Stimulated activated CD4-positive, alpha-beta T cell treated with anti-CD3 and anti-CD28 coated beads, Interleukin-2, amount 100 ng/mL, for 24 hours (primary cell): ENCODE measurements at places on chromosomes 2 and 18.
A peak's percentile ranks its signal among the peaks of the same experiment; 100 is the strongest.

DNA sequence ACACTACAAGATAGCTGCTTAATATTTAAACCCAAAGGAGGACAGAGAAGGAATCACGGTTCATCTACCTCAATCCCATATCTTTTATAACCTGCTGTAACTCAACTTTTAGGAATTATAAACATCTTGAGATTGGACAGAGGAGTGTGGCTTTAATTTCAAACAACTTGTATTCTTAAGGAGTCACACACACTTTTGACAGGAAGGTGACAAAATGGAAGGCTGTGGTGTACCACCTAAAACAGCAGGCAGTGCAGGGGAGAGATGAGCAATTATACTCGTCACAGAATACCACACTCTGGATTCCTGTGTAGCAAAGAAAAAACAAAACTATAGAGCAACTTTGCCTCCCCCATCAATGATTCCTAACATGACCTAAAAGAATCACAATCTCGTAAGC, 194.8 kb downstream of the ZEB2 start:
- peak; percentile 40 for DNase-seq

GRCh38 chr18:58405107-58405898, 223.6 kb downstream of the ALPK2 start:
- no peak for DNase-seq

DNA sequence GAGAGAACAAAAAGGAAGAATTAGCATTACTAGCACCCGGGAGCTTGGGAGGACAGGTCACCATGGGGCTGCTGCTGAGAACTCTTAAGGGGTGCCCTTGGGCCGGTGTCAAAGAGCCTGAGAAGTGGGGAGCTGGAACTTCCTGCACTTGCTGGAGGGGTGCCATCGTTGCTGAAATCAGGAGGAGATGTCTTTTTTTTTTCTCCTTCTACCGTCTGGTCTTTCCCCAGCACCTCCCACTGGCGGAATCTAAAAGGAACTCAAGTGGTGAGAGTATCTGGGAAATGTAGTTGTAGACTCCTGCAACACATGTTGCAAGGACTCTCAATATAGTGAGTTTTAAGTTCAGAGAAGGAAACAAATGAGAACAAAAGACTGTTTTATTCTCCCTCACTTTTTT, 6.1 kb upstream of the AMMECR1L start:
- DNase-seq: no peak

DNA sequence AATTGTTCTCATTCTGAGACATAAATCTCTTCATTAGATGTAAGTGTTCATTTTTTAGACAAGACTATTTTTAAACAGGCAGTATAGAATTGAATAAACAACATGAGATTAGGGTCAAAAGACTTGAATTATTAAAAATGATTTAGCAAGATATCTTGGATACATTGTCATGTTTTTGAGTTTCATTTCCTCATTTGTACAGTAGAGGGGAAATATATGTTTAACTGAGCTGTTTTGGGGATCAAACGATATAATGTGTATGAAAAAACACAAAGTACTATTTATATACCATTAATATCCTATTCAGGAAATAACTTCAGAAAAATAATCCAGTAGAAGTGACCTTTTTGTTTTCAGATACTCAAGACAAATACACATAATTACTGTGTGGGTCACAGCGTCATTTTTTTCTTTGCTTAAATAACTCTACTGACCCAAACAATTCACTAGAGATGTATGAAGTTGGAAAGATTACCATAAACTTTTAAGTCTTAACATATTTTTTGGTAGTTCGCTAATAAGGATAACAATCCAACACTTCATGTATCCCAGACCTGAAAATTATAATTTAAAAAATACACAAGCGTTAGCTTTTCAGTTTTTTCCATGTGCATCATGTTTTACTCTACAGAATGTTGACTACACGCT, 896 bp upstream of the ASXL3 start:
- no peak for DNase-seq

DNA sequence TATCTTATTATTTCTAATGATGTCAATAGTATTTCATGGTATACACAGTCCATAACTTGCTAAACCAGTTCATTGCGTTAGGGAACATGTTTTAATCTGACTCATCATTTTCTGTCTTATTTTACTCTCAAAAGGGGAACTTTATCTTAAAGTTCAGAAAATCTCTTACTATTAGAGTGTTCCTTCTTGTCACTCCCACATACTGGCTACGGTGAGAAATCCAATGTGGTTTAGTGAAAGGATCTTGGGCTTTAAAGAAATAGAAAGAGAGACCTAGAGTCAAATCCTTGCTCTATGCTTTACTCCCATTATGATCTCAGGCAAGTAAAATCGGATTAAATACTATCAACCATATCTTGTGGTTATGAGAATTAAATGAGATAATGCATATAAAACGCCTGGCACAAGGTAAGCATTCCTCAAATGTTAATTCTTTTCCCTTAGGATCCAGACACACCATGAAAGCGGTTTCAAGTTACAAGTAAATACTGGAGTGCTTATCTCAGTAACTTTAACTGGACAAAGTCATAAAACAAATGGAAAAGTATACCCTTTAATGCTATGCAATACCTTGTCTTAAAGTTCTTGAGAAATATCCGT, 576.0 kb downstream of the ARHGAP15 start:
- DNase-seq: no peak

DNA sequence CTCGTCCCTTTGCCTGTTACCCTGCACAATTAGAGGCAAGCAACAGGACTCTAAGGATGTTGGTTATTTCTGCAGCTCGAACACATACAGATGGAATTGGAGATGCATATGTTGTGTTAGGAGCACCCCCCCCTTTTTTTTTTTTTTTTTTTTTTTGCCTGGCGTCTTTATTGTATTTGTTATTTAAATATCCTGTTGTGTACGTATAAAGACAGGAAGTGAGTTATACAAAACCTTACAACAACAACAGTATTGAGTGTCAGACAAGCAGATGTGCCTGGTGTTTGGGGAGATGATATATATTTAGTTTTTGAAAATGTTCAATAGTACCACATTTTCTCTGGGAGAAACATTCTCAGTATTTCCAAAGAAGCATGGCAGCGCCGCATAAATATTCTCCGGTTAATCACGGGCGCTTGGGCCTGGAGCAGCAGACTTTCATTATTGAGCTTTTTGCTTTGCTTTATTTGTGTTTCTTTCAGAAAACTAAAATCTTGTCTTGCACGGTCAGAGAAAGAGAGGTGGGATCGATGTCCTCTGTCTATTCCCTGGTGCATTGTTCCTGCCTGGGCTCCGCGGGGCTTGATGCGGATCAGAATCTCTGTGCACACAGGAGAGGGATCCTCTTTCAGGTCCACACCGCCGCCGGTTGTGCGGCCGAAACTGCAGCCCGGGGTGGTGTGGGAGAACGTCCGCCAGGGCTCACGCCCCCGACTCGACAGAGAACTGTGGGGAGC, 23.2 kb upstream of the ZNF516 start:
- peak; percentile 7 for DNase-seq

DNA sequence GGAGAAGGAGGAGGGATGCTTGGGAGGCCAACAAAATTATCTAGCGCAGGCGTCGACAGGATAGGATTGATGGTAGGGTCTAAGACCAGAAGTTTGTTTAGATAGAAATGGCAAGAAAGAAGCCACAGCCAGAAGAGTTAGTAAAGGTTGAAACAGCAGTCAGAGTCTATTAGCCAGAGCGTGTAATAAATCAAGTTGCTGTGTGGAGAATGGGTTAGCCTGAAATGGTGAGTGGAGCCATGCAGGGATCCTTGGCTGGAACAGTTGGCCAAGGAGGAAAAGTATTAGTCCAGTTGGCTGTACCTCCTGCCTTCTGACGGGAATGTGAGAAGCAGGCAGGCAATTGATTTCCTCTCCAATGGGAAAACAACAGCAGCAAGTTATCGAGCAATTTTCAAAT, 190.7 kb upstream of the CCDC68 start:
- no peak for DNase-seq

DNA sequence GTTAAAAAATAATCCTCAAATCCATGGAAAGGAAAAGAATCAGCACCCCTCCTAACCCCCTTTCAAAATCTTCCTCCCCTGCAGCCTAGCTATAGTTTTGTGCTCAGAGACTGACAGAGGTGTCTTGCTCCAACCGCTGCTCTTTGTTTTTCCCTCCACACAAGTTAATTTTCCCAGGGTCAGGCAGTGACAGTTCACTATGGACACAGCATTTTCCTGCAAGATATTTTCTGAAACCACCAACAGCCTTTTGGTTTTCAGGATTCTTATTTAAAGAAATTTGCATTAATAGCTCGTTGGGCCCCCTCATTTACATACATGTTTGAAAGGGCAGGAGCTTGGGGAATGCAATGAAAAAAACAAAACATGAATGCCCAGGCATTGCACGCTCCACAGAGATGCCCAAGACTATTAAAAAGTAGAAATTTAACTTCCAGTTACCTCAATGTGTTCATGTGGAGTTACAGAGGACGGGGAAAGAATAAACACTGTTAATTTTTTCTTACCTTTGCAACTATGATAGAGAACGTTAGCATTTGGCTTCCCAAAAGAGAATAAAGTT, 71.4 kb upstream of the CXCR4 start:
- no peak for DNase-seq

- DNase-seq: no peak
Measured at GRCh38 chr2:120348737-120349439, 3.0 kb downstream of the INHBB start.

DNA sequence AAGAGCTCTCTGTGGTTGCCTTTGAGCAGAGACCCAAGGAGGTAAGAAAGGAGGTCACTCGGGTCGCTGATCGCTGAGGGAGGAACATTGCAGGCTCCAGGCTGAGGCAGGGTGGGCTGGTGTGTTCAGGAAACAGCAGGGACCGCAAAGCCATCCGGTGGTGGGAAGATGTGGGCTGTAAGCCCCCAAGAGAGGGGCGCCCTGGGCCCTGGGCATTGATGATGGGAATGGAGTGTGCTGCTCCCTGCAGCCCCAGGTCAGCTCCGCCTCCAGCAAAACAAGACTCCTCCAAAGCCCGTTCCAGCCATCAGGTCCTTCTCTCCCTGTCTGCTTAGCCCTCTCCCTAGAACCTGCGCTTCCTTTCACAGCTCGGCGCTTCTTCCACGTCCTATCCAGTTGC, 229.7 kb downstream of the KLHL29 start:
- no peak for DNase-seq

- DNase-seq: no peak
Measured at GRCh38 chr18:44343570-44343969, 337.1 kb upstream of the SETBP1 start.

DNA sequence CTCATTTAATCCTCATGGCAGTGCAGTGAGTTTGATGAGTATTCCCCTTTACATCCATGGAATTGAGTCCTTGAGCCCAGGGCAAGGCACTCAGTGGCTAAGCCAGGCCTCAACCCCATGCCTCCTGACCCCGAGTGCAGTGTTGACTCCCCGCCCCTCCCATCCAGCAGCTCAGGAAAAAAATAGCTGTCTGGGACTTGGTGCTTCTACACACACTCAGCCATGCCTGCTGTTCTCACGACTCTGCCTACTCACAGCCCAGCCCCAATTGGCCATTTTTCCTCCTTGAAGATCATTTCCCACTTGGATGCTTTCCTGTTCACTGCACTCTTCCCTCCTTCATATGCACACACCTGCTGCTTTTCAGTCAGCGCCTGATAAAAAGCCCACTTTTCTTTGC, 8.8 kb downstream of the FOSL2 start:
- no peak for DNase-seq

GRCh38 chr18:48536516-48536915, 2.3 kb upstream of the CTIF start:
- no peak for DNase-seq

DNA sequence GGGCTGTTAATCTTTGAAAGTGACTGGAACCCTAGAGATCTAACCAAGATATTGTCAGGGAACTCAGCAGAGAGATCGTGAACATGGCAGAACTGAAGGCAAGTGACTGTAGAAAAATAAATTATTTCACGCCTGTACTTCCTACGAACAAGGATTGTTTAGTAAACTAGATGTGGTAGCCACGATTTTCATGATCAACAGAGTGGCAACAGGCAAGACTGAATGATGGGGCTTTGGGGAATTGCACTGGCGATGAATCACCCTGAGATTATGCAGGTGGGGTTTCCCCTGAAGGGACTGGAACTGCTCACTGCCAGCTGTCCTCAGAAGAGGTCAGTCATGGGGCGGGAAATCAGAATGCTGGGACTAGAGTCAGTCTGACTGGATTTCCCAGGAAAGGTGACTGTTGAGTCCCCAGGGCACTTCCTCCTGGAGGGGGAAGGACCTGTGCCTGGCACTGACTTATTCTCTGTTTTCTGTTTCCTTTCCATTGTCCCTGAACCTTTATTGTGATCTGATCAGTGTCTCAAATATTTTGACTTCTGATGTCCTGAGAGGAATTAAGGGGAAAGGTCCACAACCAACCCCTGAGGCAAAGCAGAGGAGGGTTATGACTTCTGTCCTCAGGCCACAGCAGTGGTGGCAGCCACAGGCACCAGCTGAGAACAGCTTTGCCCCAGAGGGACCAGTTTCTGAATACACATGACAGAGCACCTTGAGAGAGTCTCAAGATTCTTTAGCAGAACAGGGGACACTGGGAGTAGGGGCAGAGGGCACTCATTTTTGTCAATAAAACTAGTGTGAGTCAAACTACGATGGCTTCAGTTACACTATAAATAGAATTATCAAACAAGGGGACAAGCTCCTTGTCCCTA, 70.0 kb downstream of the NAB1 start:
- DNase-seq: peak; percentile 73

DNA sequence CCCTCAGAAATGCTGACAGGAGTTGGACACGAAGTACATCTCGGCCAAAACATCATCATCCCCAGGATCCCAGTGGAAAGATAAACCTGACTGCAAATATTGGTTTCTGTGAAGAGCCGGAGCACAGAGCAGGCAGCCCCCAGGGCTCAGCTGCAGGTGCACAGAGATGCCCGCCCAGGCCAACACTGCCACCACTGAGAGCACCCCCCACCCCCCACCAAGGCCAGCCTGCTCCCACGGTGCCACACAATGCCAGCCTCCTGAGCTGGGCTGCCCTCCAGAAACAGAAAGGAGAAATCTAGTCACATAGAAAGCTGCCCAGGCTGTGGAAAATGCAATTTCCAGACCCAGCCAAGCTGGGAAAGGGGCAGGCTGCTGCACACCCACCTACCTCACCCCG, 71.7 kb downstream of the GALNT14 start:
- DNase-seq: no peak

GRCh38 chr2:180156651-180157050, 149.6 kb upstream of the CWC22 start:
- no peak for DNase-seq

- DNase-seq: no peak
Measured at GRCh38 chr2:191363267-191363666, 118.1 kb downstream of the MYO1B start.

- peak; percentile 73 for DNase-seq
Measured at GRCh38 chr2:231674587-231675338, 33.6 kb upstream of the PTMA start.
